ENCODE measurements at places on chromosomes 12 and 14. TPM values are rescaled to one million over a fixed set of nuclear protein-coding genes. Genes with fewer than 3 reads are reported as not detected.

GRCh38 chr14:50922803-50923202 lies 21.5 kb downstream of the PYGL start:
- no peak for DNase-seq

DNA sequence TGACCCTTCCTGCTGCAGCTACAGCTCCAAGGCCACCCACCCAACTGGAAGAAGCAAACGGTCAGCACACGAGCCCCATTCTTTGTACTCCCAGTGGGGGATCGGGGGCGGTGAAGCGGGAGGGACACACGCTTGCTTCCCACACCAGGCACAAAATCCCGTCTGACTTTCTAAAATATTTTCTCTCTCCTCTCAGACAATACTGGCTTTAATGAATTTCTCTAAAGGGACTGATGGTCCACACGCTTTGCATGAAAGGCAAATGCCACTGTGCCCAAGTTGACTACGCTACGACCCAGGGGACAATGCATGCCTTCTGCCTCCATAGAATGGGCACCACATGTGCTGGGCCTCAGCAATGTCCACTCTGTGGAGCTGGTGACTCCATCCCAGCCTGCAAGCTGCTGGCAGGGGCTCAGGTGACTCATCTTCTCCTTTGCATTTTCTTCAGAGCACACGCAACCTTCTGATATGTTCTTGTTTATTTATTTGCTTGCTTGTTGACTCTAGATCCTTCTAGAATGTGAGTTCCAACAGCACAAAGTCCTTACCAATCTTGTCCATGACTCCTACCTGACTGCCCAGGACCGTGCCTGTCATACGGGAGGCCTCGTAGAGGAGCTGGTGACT lies 15.6 kb downstream of the SYNE3 start:
- DNase-seq = peak; percentile 21

- DNase-seq = no peak
Measured at GRCh38 chr14:71362920-71363584, 455.8 kb downstream of the PCNX1 start.

- no peak for DNase-seq
Measured at GRCh38 chr14:73295198-73295796, 58.0 kb downstream of the PAPLN start.

Gene TPH2
- total RNA-seq = 0.11 TPM

Gene NFE2
- total RNA-seq = 5.6 TPM

Gene RD3L
- total RNA-seq = not detected

DNA sequence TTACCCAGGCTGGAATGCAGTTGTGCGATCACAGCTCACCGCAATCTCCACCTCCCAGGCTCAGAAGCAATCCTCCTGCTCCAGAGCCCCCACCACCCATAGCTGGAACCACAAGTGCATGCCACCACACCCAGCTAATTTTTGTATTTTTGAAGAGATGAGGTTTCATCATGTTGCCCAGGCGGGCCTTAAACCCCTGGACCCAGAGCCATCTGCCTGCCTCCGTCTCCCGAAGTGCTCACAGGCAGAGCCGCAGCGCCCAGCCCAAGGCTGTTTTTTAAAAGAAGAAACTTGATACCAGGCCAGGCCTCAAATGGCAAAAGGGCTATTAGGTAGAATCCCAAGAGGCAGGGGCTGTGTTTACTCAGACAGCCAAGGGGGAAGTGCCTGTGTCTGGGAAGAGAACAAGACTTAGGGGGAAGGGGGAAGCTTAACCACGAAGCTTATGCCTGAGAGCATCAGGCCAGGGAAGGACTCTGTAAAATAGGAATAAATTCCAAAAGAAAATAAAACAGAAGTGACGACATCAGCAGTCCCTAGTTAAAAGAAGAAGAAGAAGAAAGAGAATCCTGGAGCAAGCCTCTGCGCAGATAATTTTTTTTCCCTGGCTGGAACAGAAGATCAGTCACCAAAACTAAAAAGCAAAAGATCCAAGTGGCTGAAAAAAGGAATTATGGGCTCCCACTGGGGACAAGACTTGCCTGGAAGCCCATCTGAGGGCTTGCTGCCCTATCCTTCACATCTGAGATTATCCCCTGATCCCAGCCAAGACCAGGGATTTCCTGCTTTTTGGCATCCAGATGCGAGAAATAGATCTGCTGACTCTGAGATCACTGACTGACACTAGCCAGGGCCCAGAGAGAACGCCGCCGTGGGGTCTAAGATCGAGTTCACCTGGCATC lies 170.5 kb downstream of the NDUFA12 start:
- DNase-seq = no peak

GRCh38 chr12:120639771-120640721 lies at the start of gene CABP1:
CABP1 (plus strand) TSS chr12:120640626; CDS start chr12:120640686, 60 bp downstream.
- no peak for DNase-seq

- DNase-seq = no peak
Measured at GRCh38 chr12:13203034-13203922, 6.8 kb downstream of the EMP1 start.

Gene GALNT8
- total RNA-seq = 25.3 TPM

- DNase-seq = no peak
Measured at GRCh38 chr14:106460916-106461315, 934.5 kb downstream of the TMEM121 start.

DNA sequence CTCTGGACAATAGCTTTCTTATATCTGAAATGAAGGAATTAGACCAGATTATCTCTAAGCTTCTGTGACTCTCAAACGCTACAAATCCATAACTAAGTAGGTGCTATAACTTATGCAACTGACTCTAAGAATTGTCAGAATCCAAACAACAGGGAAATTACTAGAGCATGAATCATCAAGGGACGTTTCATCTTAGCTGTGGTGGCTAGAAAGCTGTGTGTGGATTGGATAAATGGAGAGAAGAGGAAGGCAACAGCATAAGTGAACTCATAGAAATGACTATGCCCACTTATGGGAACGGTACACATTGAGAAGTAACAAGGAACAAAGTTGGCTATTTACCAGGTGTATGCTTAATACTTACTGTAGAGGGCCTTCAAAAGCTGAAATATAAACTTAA lies 96.0 kb upstream of the NEDD1 start:
- DNase-seq = no peak

Gene GLI1
- total RNA-seq = 5.4 TPM

Gene TMEM132D
- total RNA-seq = 4.7 TPM

GRCh38 chr12:123085730-123086487 lies 65.0 kb downstream of the PITPNM2 start:
- no peak for DNase-seq

DNA sequence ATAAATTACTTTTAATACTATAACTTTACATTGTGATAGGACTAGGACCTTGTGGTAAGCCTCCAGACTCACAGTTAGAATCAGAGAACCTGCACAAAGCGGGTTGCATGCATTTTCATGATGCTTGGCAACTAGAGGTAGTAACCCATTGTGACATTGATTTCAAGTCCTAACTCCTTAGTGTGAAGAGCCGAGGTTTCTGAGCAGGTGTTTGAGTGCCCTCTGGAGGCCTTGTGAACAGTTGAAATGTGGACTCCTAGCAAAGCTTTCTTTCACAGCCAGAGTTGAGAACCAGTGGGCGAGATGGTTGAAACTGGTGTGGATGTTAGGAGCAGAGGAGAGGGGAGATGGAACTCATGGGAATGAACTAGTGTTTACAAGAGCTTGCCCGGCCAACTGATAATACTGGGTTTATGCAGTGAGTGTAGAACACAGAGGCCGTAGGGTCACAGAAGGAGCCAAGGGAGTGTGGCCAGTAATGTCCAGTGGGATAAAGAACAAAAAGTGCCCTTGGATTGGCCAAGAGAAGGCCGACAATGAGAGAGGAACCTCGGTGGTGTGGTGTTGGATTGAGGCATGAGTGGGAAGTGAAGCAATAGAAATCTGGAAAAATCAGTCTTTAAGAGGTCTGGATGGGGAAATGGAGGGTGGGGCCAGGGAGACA lies 10.9 kb downstream of the ZNF664 start:
- peak; percentile 84 for DNase-seq

DNA sequence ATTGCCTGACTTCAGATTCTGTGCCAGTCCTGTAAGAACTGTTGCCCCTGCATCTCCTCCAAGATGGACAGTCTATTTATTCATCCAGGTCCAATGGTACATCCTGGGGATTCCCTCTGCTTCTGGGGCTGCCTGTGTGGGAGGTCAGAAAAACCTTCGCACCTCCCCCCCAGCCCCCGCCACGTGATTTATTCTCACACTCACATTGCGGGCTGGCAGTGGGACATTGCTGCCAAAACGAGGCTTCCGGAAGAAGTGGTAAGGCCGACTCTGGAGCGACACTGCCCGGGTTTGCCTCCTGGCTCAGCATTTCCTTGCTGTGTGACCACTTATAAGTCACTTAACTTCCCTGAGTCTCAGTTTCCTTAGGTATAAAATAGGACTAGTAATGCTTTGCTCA lies 5.9 kb upstream of the RTL1 start:
- no peak for DNase-seq

GRCh38 chr12:104567832-104568486 lies 111.2 kb downstream of the CHST11 start:
- no peak for DNase-seq

DNA sequence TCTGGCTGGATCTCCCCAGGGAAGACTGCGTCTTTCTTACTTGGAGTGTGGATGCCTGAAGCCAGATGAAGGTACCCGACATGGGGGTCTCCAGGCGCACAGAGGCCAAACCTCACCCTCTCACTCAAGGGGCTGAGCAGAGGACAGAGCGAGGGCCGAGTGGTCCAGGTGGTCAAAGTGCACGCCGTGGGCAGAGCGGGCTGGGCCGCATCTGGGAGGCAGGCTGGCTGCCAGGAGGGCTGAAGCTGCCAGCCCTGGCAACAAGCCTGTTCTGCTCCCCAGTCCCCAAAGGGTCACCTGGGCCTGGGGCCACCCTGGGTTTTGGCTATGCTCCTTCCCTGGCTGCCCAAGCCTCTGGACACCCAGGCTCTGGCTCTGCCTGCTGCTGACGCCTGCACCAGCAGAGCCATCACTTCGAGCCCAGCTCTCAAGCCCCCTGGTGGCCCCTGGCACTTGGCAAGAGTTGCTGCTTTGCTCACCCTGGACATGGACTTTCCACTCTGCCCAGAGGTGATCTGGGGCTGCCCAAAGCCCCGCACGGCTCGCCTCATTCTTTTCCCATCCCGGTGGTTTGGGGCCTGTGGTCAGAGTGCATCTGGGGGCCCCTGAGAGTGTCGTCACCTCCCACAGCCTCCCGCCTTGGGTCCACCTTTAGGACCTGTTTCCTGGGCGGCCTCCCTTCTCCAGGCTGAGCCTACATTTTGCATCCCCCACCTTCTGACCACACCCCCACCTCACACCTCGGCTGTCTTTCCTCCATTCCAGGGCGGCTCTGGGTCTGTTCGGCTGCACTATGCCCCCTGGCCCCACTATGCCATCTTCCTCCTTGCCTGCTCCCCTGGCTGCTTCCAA lies 2.8 kb downstream of the ADSS1 start:
- no peak for DNase-seq

- no peak for DNase-seq
Measured at GRCh38 chr12:1587927-1588574, 6.3 kb downstream of the FBXL14 start.

GRCh38 chr14:80602946-80603345 lies 338.6 kb downstream of the CEP128 start:
- peak; percentile 60 for DNase-seq

GRCh38 chr12:51906430-51907082 lies 748 bp upstream of the ACVRL1 start:
- DNase-seq = peak; percentile 15

- no peak for DNase-seq
Measured at GRCh38 chr12:6215120-6215807, 15.1 kb downstream of the CD9 start.

DNA sequence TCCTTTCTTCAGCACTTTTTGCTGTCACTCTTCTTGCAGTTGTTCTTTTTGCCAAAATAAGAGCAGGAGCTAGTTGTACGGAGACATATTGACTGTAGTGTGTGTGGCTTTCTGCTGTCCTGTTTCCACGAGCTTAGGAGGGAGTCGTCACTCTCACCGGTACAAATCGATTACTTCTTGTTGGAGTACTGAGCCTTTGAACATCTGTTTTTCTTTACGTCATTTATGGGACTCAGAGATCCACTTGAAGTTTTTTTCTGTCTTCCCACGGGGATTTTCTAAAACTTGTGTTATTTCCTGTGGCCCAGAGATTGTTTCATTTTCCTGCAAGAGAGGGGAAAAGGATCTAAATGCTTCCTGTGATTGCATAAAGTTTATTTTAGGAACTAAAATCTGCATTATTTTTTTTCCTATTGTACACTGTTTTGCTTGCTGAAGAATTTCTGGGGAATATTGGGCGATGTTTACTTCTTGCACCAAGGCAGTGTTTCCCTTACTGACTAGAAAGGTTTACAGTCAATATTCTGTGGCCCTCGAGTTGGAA lies 199.8 kb upstream of the ARHGAP5 start:
- DNase-seq = no peak

DNA sequence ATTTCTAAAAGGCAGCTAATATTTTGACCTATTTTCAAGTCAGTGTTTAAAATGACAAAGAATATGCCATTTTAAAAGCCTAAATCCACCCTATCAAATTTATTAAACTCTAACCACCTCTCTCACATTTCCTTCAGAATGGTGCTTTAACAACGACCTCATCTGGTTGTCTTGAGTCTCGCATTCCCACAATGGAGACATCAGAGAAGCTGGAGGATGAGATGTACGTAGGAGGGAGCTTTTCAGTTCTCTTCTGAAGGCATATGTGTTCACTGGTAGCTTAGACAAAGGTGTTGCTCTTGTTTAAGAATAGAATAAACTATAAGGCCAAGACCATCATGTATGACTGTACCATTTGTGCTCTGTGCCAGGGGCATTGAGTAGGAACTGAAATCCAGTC lies 82.9 kb downstream of the BCL2L14 start:
- DNase-seq = no peak

DNA sequence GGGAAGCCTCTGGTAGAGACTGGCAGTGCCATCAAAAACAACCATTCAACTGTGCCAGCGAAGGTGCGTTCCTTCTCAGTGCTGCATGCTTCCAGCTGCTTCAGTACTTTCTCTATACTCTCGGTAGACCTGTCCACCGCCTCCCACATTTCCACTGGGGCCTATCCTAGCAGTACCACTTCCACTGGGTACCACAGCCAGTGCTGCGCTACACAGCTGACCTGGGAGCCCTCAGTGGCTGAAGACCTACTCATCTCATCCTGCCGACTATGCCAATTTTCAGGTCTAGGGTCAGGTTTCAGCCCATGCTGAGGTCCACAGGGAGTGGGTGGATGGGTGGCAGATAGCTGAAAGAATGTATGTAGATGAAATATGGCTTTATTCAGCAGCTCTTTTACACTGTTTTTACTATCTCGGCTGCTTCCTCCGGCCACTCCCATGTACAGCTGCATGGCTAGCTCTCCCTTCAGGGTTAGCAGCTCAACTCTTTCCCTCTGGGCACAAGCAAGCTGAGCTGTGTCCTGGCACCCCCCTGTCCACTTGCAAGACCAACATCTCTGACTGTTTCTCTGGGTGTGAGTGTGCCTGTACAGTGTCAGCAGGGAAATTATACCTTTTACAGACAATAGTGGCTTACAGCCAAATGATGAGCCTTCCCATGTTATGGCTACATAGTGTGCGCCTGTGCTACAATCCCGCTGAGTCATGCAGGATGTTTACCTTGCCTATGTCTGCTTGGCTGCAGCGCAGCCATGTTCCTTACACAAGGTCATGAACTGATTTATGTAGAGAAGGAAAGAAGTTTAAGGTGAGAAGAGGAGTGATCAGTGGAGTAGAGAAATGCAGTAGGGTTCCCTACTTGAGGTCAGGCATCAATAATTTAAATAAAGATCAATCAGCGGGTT lies 125.7 kb upstream of the DDHD1 start:
- no peak for DNase-seq

GRCh38 chr12:113056631-113057488 lies at the start of gene DTX1:
DTX1 (plus strand) TSS chr12:113056730; CDS start chr12:113058193, 1,463 bp downstream.
- DNase-seq = no peak

Gene KLRD1
- total RNA-seq = 0.83 TPM

All from spinal cord (tissue), 10 donors.